ENCODE measurements at places on chromosomes 6 and 20.

GRCh38 chr20:16129411-16129810, 443.8 kb downstream of the KIF16B start:
- DNase-seq, result no peak

GRCh38 chr20:62840244-62841197, 21.1 kb downstream of the TCFL5 start:
- no peak for DNase-seq

- no peak for DNase-seq
Observed at GRCh38 chr6:56278171-56278591, 30.8 kb upstream of the COL21A1 start.

GRCh38 chr6:82875573-82876185, 190.0 kb downstream of the UBE3D start:
- DNase-seq, result no peak

DNA sequence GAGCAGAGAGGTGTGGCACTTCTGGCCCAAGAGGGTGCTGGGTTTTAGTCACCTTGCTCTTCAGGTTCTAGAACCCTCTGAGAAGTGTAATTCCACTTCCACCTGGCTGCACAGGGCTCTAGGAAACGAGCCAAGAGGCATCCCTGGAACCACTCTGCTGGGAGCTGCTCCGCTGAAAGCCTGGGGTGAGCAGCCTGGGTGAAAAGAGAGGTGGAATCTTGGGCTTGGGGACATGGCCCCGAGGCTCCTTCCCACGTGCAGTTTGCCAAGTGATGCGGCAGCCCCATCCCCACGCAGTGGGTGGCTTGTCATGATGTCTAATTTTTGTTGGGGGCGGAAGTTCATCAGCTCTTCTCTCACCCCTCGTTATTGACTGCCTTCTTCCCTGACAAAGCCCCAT, 32.8 kb downstream of the PPP1R16B start:
- DNase-seq, result no peak

DNA sequence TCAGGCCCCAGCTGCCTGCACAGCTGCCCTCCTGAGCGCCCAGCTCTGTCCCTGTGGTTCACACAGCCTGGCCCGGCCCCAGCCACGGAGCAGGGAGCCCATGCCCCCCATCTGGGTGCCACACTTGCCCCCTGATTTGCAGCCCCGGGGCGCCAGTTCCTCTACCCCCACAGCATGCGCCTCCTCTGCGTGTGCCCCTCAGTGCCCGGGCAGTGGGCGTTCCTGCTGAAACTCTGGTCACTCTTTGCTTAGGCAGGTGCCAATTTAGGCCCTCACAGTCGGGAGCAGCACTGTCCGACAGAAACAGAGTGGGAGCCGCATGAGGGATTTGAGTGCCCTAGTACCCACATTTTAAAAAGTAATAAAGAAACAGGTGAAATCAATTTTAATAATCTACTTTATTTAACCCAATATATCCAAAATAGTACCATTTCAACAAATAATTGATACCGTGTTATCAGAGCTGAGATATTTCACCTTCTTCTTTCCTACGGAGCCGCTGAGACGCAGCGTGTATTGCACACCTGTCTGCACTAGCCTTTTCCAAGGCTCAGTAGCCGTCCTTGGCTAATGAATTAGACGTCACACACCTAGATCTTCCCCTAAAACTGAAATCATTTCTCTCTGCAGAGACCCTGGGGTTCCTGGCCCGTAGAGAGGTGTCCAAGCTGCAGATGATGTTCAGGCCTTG, 106.4 kb downstream of the ASXL1 start:
- no peak for DNase-seq

DNA sequence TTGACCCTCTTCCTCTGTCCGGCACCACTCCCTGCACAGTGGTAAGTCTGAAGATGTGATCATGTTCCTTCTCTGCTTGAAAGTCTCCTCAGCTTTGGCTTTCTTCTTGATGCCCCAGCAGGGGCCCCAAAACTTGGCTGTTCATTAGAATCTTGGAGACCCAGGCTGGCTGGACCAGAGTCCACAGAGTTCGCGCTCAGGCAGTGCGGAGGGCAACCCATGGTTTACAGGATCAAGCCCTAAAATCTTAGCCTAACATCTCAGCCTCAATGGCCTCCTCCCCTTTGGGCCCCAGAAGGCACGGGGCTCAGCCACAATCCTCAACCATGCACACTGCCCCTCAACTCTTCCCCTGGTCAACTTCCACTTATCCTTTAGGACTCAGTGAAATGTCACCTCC, 72.9 kb upstream of the GTSF1L start:
- DNase-seq, result no peak

- DNase-seq, result no peak
Observed at GRCh38 chr6:3769610-3770009, 18.1 kb upstream of the PXDC1 start.

- DNase-seq, result no peak
Observed at GRCh38 chr6:96794980-96795379, 42.3 kb downstream of the GPR63 start.

- no peak for DNase-seq
Observed at GRCh38 chr6:15336900-15337560, 91.2 kb downstream of the JARID2 start.

- no peak for DNase-seq
Observed at GRCh38 chr20:57435498-57436222, 44.5 kb downstream of the RBM38 start.

DNA sequence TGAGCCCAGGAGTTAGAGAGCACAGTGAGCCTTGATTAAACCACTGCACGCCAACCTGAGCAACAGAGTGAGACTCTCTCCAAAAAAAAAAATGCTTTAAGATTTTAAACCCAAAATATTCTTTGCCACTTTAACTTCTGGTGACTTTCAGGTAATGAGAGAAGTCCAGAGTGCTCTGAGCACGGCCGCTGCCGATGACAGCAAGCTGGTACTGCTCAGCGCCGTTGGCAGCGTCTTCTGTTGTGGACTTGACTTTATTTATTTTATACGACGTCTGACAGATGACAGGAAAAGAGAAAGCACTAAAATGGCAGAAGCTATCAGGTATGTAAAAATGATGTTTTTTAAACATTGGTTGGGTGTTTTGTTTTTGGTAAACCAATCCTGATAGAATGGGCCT, 66.4 kb downstream of the RPP40 start:
- no peak for DNase-seq

DNA sequence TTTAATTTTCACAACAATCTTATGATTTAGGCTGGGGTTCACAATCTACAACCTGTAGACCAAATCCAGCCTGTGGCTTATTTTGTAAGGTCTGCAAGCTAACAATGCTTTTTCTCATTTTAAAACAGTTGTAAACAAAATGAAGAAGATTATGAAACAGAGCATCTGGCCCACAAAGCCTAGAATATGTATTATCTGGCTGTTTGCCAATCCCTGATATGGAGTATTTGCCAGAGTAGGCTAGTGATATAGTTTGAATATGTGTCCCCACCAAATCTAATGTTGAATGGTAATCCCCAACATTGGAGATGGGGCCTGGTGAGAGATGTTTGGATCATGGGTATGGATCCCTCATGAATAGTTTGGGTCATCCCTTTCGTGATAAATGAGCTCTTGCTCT, 201.8 kb downstream of the DHX35 start:
- no peak for DNase-seq

DNA sequence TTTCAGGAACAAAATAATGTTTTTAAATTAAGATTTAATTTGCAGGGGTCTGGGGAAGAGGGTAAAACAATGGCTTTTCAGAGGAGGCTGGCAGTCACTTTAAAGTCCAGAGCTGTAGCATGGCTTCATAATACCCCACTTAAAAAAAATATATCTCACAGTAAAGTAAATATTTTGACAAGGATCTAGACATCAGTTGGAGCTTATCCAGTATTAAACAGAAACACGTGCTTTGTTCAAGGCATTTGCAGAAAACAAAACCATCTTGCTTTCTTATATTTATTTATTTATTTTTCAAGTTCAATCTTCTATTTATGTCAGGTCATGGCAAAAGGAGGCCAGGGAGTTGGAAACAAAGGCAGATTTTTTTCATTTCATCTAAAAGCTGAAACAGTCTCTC, 53.3 kb upstream of the PRL start:
- no peak for DNase-seq

DNA sequence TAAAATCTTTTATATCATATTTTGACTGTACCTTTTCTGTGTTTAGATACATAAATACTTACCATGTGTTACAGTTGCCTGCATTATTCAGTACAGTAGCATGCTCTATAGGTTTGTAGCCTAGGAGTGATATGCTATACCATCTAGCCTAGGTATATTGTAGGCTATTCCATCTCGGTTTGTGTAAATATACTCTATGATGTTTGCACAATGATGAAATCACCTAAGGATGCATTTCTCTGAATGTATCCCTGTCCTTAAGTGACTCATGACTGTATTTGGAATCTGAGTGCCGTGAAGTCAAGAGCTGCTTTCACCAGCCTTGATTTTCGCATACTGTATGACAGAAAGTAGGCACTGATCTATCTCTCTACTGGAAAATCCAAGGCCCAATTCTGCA, 129.9 kb downstream of the UTRN start:
- no peak for DNase-seq

- no peak for DNase-seq
Observed at GRCh38 chr20:57481281-57481711, 43.6 kb downstream of the CTCFL start.

DNA sequence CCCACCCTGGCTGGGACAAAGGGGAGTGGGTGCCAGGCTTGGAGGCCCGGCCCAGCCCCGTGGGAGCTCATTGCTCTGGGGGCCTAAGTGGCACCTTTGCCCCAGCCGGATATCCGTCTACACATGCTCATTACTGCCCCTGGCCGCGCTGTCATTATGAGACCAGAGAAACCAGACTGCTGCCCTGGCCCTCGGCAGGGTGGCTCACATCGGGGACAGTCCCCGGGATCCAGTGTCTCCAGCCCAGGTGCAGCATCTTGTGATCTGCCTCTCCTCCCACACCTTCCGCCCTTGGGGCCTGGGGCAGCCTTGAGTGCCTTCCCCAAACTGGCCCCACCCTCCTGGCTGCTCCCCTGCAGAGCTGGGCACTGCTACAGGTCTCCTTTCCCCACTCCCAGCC, 4.9 kb downstream of the SRMS start:
- DNase-seq, result no peak

DNA sequence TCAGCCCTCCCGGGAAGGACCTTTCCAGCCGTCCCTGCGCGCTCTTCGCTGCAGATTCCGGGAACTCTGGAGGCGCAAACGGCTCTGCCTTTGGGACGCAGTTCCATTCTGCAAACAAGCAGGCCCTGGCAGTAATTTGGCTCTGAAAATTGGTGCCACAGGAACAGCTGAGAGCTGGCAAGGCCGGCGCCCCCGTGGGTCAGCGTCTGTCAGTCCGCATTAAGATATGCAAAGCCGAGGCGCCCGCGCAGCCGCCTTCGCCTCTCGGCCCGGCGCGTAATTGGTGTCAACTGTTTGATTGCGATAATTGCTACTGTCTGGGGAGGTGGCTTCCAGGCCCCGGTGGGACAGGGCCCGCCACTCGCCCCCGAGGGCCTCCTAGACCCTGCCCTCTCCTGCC, 73.6 kb downstream of the NCR2 start:
- no peak for DNase-seq

DNA sequence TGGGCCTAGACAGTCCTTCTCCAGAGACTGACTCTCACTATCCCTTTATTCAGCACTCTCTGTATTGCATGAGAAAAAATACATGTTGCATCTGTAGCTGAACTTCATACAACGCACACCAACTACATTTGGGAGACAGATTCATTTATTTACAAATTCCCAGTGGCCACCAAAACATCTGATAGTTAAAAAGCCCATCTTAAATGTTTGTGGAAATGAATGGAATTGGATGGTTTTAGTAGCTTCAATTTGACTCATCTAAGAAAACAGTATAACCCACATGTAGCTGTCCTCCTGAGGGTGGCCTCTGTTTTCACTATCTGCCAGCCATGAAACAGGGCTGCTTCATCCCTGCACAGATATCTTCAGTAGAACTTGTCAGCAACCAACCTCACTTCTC, 116.3 kb downstream of the PCSK2 start:
- no peak for DNase-seq

DNA sequence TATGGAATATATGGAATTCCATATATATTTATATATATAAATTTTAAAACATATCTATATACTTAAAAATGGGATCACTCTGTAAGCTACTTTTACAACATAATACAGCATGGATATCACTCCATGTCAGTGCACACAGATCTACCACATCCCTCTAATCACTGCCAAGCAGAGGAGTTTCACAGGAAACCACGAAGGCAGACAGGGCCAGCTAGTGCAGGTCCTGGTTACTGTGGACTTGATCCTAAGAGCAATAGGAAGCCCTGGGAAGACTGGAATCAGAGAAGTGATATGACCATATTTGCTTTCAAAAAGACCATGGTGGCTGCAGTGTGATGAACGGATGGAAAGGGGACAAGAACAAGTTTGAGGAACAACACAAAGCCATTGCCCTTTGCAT, 40.0 kb upstream of the NRN1 start:
- DNase-seq, result no peak

DNA sequence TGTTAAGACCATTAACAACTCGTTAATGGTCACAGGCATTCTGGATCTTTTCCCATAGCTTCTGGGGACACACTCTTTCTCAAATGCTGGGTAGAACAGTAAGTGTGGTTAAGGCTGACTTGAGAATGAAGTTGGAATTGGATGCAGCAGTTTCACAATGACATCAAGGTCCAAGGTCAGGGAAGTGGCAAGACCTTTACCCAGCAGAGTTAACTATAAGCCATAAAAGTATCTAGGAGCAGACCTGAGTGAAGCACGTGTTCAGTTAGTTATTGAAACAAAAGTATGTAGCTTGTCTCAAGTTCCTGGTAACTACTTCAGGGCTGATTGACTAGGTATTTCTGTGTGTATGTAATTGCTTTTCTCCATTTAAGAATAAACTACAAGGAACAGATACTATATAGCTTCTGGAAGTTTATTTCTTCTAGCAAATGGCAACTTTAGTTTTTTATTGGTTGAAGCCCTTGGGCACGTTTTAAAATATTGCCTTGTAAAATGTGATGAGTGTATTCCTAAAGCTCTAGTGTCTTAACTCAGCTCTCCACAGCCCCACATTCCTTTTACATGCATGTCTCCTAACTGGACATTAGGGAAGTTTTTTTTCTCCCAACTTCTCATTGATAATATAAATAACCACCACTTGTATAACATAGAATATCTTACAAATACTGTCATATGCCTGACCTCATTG, 479.0 kb upstream of the CITED2 start:
- DNase-seq, result no peak
